ENCODE measurements at places on chromosomes 7 and 10.

DNA sequence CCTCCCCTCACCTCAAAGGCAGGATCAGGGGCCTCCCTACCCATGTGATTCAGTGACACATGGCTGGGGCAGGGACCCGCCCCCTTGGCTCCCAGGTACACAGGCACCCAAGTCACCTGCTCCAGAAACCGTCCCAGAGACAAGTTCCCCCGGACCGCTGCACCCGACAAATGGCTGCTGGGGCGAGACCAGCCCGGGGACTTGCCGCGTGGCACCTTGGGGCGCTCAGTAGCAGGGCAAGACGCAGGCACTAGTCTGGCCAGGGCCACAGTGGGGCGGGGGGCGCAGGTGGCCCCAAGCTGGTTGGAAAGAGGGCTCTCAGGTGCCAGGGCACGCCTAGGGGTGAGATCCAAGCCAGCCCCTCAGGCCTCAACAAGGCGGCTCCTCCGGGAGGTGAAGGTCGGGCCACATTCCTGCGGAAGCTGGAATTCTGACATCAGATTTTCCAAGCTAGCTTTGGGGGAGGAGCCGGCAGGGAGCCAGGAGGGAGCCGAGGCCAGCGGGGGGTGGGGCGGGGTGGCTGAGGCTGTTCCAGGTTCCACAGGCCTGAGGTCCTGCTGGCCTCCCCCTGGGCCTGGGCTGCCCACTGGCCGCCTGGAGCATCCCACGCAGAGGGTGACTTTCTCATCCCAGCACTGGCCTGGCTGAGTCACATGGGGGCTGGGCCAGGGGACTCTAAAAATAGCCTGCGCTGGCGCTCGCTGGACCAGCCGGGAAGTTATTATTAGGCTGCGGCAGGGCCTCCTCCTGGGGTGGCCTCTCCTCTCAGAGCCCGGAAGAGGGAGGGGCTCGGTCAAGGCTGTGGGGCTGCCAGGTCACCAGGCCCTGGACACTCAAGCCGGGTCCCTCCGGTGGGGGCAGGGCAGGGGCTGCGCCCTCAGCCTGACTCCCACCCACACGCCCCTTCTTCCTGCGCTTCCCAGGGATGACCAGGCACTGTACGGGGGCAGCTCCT lies 20.5 kb upstream of the INPP5A start:
- peak; percentile 30 for DNase-seq

DNA sequence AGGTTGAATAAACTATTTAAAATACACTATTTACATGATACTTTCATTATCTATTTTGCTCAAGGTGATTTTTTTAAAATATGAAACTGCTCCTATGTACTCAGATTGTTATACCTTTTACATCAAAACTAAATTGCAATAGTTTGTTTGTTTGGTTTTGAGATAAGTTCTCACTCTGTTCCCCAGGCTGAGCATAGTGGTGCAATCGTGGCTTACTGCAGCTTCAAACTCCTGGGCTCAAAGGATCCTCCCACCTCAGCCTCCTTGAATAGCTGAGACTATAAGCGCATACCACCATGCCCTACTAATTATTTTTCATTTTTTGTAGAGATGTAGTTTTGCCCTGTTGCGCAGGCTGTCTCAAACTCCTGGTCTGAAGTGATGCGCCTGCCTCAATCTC lies 12.7 kb downstream of the TAS2R60 start:
- DNase-seq = no peak

DNA sequence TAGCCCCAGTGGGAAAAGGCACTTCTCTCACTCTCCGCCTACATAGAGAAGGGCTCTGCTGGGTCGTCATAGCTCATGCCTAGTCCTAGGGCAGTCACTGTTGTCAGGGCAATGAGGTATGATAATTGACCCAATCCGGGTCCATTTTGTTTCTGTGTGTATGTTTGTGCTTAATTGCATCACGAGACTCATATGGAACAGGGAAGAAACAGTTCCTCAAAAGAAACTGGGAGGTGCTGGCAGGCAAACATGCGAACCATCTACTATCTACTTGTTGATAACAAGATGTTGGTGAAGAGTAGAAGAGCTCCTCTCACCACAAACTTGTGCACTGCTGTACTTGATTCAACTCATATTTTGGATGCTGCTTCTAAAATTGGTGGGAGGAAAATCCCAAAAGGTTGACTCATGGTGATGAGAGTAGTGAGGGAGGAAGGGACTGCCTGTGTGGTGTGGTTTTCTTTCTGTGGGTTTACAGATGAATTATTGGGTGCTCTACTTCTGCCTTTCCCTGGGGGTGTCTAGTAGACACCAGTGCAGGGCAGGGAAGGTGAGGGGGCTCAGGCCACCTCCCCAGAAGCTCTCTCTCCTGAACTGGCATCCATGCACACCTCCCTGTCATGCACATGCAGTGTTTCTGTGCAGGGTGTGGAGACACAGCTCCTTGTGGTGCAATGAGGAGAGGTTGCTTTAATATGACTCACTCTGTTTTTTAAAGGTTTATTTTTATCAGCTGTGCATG lies 29.4 kb downstream of the LSMEM1 start:
- no peak for DNase-seq

DNA sequence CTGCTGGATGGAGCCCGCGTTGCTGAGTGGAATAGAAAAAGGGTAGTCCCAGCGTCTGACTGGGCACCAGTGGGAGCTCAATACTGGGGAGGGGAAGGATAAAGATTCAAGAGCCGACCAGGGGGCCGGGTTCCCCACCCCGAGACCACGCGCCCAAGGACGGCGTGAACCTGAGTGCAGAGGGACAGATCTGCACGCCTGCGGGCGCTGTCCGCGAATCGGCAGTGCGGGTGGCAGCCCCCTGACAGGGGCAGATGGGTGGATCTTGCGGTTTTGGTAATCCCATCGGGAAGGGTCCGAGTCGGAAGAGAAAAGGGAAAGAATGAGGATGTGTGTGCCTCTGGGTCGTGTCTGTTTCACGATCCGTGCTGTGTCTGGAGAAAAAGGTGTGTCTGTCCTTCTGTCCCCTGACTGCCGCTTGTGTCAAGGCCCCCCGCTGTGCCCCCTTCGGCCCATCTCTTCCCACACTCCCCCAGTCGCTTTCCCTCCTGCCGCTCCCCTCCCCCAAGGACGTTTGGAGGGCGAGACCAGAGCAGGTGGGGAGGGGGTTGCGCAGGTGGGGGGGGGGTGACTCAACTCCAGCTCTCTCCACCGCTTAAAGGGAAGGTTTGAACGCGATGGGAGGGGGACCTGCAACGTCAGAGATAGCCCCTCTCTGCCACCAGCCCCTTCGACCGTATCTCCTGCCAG lies 734 bp upstream of the VGF start:
- DNase-seq = no peak

GRCh38 chr7:75991531-75992082 lies 2.8 kb downstream of the TMEM120A start:
- DNase-seq = no peak

GRCh38 chr10:33006342-33006887 lies 48.4 kb upstream of the ITGB1 start:
- no peak for DNase-seq

DNA sequence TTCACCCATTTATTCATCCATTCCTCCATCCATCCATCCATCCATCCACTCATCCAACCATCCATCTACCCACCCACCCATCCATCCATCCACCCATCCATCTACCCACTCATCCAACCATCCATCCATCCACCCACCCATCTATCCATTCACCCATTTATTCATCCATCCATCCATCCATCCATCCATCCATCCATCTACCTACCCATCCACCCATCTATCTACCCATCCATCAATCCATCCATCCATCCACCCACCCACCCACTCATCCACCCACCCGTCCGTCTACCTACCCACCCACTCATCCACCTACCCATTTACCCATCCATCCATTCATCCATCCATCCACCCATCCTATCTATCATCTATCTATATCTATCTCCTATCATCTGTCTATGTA lies 169.4 kb upstream of the SHH start:
- no peak for DNase-seq
